ENCODE measurements at places on chromosomes 12 and 14. TPM values are rescaled to one million over a fixed set of nuclear protein-coding genes. Genes with fewer than 3 reads are reported as not detected.

Gene SOX5
- 1.1 TPM for polyA plus RNA-seq

Gene DTX1
- 8.4 TPM for polyA plus RNA-seq

Gene CEP128
- 1.5 TPM for polyA plus RNA-seq

Gene LRFN5
- 2.1 TPM for polyA plus RNA-seq

Gene C12orf54
- polyA plus RNA-seq: 5.6 TPM

Gene OASL
- 0.99 TPM for polyA plus RNA-seq

Gene PTCSC3
- not detected for polyA plus RNA-seq

Gene SOAT2
- 0.34 TPM for polyA plus RNA-seq

Gene IL26
- not detected for polyA plus RNA-seq

Gene SLC5A8
- 0.55 TPM for polyA plus RNA-seq

Gene NRL
- polyA plus RNA-seq: 2.2 TPM

Gene GPR137C
- 0.74 TPM for polyA plus RNA-seq

Gene MTERF2
- polyA plus RNA-seq: 38.3 TPM

Gene COX14
- polyA plus RNA-seq: 86.3 TPM

Gene BICD1
- polyA plus RNA-seq: 9.0 TPM

Gene PTPN11
- 125 TPM for polyA plus RNA-seq

Gene CELA1
- polyA plus RNA-seq: 0.67 TPM

Gene CLEC9A
- 0.07 TPM for polyA plus RNA-seq

Gene TBX3
- polyA plus RNA-seq: 181 TPM

Gene KRT72
- polyA plus RNA-seq: not detected

Gene KCNA5
- 0.32 TPM for polyA plus RNA-seq

Gene GAPDH
- polyA plus RNA-seq: 4,338 TPM

Gene AICDA
- not detected for polyA plus RNA-seq

Gene IL22
- polyA plus RNA-seq: not detected

Gene KRT5
- polyA plus RNA-seq: 0.56 TPM

Gene ACVRL1
- 29.4 TPM for polyA plus RNA-seq

Gene VWF
- 38.4 TPM for polyA plus RNA-seq

Gene KSR2
- polyA plus RNA-seq: 0.20 TPM

Gene LALBA
- polyA plus RNA-seq: not detected

Gene VDR
- 7.5 TPM for polyA plus RNA-seq

Gene GYS2
- 0.05 TPM for polyA plus RNA-seq

Gene FOXA1
- 0.08 TPM for polyA plus RNA-seq

Gene PLEKHG7
- polyA plus RNA-seq: not detected

Gene KCNK13
- polyA plus RNA-seq: 0.34 TPM

Gene RPS6KL1
- 12.3 TPM for polyA plus RNA-seq

Gene SYNDIG1L
- 0.27 TPM for polyA plus RNA-seq

Gene CCDC197
- polyA plus RNA-seq: not detected

Gene C1R
- polyA plus RNA-seq: 425 TPM

Gene ZFYVE26
- polyA plus RNA-seq: 13.4 TPM

Gene SLC4A8
- 3.1 TPM for polyA plus RNA-seq

Gene CCND2
- polyA plus RNA-seq: 28.4 TPM

Gene FAM90A1
- polyA plus RNA-seq: 0.33 TPM

Gene ESR2
- polyA plus RNA-seq: 5.0 TPM

Gene KCNC2
- not detected for polyA plus RNA-seq

Gene PTPRO
- 0.88 TPM for polyA plus RNA-seq

Gene RTN1
- 5.1 TPM for polyA plus RNA-seq

Gene WSCD2
- polyA plus RNA-seq: 0.40 TPM

Gene RIMKLB
- polyA plus RNA-seq: 50.1 TPM

Gene FOXM1
- polyA plus RNA-seq: 2.4 TPM

Gene IQSEC3
- 2.1 TPM for polyA plus RNA-seq

Gene CBLN3
- polyA plus RNA-seq: 21.3 TPM

Gene SRRM4
- polyA plus RNA-seq: 0.67 TPM

Gene RBM23
- 82.8 TPM for polyA plus RNA-seq

Gene PZP
- polyA plus RNA-seq: 0.17 TPM

Gene IPO4
- polyA plus RNA-seq: 19.1 TPM

Gene CHMP4A
- 118 TPM for polyA plus RNA-seq
